H1 (cell line): ENCODE measurements at places on chromosomes 12 and 14. TPM values are rescaled to one million over a fixed set of nuclear protein-coding genes. Genes with fewer than 3 reads are reported as not detected.

CLEC2A gene
- 2.8 and 3.7 TPM in 2 replicates for total RNA-seq

NUAK1 gene
- total RNA-seq, result 18.2 and 18.9 TPM in 2 replicates

USP44 gene
- 191 and 197 TPM in 2 replicates for total RNA-seq

FBXO34 gene
- 14.4 and 14.8 TPM in 2 replicates for total RNA-seq

KLRC2 gene
- total RNA-seq, result not detected in 2 replicates
